ENCODE measurements at places on chromosomes 7 and 10. TPM values are rescaled to one million over a fixed set of nuclear protein-coding genes. Genes with fewer than 3 reads are reported as not detected.

GDF2 gene
- total RNA-seq: not detected

DNA sequence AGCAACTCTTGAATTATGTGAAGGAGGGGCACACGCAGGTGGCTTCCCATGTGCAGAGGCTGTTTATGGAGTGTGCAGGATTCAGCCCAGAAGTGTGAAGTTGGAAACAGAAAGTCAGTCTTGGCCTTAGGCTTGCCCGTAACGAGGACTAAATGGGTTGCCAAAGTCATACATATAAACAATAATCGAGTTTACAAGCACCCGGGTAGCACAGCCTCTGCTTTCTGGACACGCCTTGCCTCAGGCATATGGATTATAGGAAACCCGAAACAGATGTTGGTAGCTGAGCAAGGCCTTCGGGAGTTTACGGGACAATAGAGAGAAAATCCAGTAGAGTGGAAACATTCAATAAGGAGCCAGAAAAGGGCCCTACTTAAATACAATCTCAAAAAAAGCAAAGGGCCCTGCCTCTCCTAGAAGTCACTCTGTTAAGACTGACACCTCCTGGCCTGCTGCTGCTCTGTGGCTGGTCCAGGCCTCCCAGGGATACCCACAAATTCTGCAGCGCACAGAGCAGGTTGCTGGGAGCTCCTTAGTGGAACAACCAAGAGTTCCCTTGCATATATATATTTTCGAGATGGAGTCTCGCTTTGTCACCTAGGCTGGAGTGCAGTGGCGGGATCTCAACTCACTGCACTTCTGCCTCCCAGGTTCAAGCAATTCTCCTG is 48.5 kb downstream of the SMKR1 start:
- no peak overlapping the region for H3K27ac ChIP-seq
- H3K4me1 ChIP-seq: peaks cover 4% of the 10 kb centered on the region
- H3K27me3 ChIP-seq: peaks cover 8% of the 10 kb centered on the region
- DNase-seq: no peak
- H3K36me3 ChIP-seq: no peaks in the 10 kb centered on the region

DNA sequence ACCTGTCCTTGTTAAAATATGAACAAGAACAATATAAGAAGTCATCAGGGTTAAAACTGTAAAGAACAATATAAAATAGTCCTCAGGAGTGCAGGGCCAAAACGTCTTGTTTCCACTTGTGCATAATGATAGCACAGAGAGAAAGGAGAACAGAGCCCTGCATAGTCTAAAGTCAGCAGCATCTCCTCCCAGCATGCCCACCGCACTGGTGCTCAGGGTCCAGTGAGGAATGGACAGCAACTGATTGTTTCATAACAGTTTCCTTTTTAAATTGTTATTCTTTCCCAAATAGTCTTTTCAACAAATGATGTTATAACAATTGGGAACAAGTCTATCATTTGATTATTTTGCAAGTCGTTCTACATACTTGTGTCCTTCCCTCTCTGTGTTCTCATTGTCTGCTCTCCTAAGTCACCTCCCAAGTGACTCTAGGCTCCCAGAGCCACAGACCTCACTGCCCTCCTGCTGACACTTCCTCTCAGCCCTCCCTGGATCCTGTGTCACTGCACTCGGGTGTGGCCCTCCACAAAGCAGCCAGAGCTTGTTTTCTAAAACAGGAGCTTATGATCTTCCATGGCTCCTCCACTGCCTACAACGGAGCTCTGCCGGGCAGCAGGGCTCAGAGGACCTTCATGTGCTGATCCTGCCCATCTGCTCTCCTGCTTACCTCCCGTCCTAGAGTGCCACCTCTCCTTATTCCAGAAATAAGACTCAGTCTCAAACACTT is 27.6 kb downstream of the COBL start:
- no peak overlapping the region for H3K4me3 ChIP-seq
- no peak for DNase-seq
- H3K36me3 ChIP-seq: no peaks in the 10 kb centered on the region
- H3K27ac ChIP-seq: no peak overlapping the region

DNA sequence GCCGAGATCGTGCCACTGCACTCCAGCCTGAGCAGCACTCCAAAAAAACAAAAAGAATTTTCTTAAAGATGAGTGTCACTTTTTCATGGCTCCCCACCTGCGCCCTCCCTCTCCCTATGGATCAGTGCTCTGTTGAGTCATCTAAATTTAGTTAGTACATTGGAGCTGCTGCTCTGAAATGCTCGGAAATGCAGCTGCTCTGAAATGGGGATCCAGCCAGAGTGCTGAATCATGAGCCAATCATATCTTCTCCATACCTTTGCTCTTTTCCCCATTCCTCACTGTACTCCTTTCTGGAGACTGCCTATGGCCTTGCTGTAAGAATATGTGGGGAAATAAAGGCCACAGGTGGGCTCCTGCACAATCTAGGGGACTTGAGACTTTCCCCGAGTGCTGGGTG is 188.8 kb downstream of the ZNF438 start:
- no peaks in the 10 kb centered on the region for H3K36me3 ChIP-seq
- H3K4me1 ChIP-seq: peaks cover 1% of the 10 kb centered on the region
- DNase-seq: peak; percentile 79
- no peak overlapping the region for H3K4me3 ChIP-seq

DNA sequence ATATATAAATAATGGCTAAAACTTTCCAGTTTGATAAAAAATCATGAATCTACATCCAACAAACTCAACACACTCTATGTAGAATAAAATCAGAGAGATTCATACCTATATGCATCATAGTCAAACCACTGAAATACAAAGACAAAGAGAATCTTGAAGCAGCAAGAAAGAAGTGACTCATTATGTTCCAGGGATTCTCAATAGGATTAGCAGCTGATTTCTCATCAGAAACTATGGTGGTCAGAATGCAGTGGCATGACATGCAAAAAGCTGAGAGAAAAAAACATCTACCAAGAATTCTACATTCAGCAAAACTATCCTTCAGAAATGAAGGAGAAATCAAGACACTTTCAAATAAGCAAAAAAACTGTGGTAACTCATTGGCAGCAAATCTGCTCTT is 187.4 kb downstream of the RNLS start:
- no peak overlapping the region for H3K27ac ChIP-seq
- no peak overlapping the region for H3K4me3 ChIP-seq
- peak; percentile 17 for DNase-seq
- no peaks in the 10 kb centered on the region for H3K4me1 ChIP-seq
- no peaks in the 10 kb centered on the region for H3K27me3 ChIP-seq

- H3K4me1 ChIP-seq: 0 out of 2 replicates have a peak, but pooled peaks cover 1% of the 10 kb centered on the region
- no peaks in the 10 kb centered on the region for H3K27me3 ChIP-seq
- H3K36me3 ChIP-seq: peaks cover 2% of the 10 kb centered on the region
- DNase-seq: no peak
- no peak overlapping the region for H3K27ac ChIP-seq
Measured at GRCh38 chr10:130190737-130191115, 54.5 kb downstream of the GLRX3 start.

DNA sequence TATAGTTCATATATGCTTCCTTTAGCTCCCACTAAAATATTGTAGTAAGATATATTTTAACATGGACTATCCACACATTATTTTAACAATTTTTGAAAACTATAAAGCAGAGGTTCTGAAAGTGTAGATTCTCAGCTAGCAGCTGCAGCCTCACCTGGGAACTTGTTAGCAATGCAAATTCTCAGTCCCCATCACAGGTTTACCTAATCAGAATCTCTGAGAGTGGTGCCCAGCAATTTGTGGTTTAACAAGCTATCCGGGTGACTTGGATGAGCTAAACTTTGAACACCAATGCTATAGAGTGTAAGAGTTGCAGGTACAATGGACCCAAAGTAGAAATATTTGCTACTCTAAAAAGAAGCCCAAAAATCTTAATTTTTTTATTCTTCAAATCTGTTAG is 99.8 kb upstream of the MDFIC start:
- no peaks in the 10 kb centered on the region for H3K36me3 ChIP-seq
- no peak for DNase-seq
- H3K27me3 ChIP-seq: no peaks in the 10 kb centered on the region

- peak overlapping the region; percentile 98 for H3K27ac ChIP-seq
- no peak overlapping the region for H3K4me3 ChIP-seq
- H3K4me1 ChIP-seq: peaks cover 31% of the 10 kb centered on the region
- no peaks in the 10 kb centered on the region for H3K27me3 ChIP-seq
- H3K36me3 ChIP-seq: no peaks in the 10 kb centered on the region
- peak; percentile 83 for DNase-seq
Measured at GRCh38 chr10:78972160-78972946, 96.4 kb upstream of the ZMIZ1 start.

GRCh38 chr10:19815731-19816410 is 361 bp upstream of the PLXDC2 start:
- DNase-seq: peak; percentile 56
- no peaks in the 10 kb centered on the region for H3K36me3 ChIP-seq
- H3K27ac ChIP-seq: peak overlapping the region; percentile 80
- H3K4me3 ChIP-seq: peak overlapping the region; percentile 61

DNA sequence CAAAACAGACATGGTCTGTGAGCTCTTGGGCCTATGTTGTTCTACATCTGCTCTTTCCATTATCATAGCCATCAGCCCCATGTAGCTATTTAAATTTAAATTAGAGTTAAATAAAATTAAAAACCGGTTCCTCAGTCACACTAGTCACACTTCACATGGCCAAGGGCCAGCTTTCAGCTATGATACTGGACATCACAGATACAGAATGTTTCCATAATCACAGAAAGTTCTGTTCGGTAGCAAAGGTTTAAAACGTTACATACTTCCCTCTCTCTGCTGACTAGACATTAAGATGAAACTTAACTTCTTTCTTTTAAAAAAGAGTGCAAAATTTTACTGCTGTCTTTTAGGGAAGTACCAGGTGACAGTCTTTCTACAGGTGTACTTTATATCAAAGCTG is 43.0 kb downstream of the SRPK2 start:
- no peak for DNase-seq
- H3K4me1 ChIP-seq: 0 out of 2 replicates have a peak, but pooled peaks cover 2% of the 10 kb centered on the region
- no peaks in the 10 kb centered on the region for H3K36me3 ChIP-seq
- no peaks in the 10 kb centered on the region for H3K27me3 ChIP-seq
- no peak overlapping the region for H3K27ac ChIP-seq
- H3K4me3 ChIP-seq: no peak overlapping the region
